ENCODE measurements at places on chromosomes 2 and 18. TPM values are rescaled to one million over a fixed set of nuclear protein-coding genes. Genes with fewer than 3 reads are reported as not detected.

The HOXD8 gene
- total RNA-seq: 14.2 TPM

GRCh38 chr2:202765436-202765835 is 106.1 kb downstream of the ICA1L start:
- DNase-seq: no peak

GRCh38 chr2:17933256-17933655 is 54.8 kb downstream of the KCNS3 start:
- no peak for DNase-seq

The DGUOK gene
- total RNA-seq: 54.9 TPM

- no peak for DNase-seq
Observed at GRCh38 chr2:128632501-128632800, 313.8 kb upstream of the HS6ST1 start.

DNA sequence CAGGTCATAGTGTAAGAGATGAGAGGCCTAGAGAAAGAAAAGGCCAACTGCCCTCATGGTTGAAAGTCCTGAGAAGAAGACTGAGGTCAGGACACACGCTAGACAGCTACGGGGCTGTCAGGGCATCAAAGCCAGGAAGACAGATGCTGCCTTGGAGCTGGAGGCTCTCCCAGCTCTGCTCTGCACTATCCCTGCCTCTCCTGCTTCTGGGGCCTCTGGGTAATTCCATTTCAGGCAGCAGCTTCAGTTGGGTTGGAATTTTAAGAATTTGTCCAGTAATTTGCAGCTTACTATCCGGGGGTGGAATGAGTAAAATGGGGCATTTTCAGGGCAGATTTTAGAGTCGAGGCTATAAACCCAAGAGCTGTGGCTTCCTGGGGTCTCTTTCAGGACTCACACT is 76.2 kb upstream of the CTAGE1 start:
- no peak for DNase-seq

- no peak for DNase-seq
Observed at GRCh38 chr2:224946895-224947294, 95.4 kb downstream of the DOCK10 start.

- DNase-seq: no peak
Observed at GRCh38 chr18:48006415-48007175, 76.1 kb upstream of the SMAD2 start.

DNA sequence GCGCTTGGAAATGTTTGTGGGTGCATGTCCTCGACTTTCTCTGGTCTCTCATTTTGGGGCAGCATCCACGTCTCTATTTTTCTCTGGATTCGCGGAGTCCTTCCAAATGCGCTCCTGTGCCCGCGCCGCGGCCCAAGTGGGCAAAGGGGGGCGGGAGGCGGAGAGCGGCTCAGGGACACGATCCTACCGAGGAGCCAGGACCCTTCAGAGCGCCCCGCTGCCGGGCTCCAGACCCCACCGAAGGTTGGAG is 990 bp downstream of the EPAS1 start:
- DNase-seq: no peak

The COBLL1 gene
- 9.0 TPM for total RNA-seq

The DSC2 gene
- 0.64 TPM for total RNA-seq

The TLX2 gene
- not detected for total RNA-seq

DNA sequence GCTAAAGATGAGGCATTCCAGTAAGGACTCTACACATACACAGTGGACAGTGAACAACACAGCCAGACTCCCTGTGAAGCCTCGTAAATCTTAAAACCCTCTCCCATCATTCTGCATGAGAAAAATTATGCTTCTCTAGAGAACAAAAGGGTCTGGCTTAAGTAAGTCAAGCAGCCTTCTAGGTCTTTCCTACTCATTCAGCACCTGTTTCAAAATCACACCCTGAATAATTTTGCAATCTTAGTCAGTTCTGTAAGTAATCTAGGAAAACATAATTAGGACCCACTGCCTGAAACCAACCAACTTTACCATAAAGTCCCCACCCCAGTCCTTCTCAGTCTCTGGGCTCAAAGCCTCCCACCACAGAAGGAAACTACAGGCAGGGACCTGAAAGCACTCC is 19.7 kb downstream of the IAH1 start:
- DNase-seq: no peak

DNA sequence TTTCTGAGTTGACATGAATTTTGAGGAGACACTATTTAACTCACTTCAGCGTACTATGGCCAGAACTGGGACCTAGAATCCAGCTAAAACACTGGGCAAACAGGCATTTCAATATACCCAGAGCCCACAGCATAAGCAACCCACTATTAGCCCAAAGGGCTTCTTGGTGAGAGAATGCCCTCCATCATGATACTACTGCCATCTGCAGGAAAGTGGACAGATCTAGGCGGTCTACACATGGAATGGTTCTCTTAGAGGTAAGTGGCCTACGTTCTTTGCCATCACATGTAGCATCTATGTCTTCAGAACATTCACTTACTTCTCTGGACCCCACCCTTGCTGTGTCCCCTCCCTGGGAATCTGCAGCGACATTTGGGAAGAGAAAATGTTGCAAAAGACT is 181.3 kb upstream of the LINC00305 start:
- peak; percentile 14 for DNase-seq

DNA sequence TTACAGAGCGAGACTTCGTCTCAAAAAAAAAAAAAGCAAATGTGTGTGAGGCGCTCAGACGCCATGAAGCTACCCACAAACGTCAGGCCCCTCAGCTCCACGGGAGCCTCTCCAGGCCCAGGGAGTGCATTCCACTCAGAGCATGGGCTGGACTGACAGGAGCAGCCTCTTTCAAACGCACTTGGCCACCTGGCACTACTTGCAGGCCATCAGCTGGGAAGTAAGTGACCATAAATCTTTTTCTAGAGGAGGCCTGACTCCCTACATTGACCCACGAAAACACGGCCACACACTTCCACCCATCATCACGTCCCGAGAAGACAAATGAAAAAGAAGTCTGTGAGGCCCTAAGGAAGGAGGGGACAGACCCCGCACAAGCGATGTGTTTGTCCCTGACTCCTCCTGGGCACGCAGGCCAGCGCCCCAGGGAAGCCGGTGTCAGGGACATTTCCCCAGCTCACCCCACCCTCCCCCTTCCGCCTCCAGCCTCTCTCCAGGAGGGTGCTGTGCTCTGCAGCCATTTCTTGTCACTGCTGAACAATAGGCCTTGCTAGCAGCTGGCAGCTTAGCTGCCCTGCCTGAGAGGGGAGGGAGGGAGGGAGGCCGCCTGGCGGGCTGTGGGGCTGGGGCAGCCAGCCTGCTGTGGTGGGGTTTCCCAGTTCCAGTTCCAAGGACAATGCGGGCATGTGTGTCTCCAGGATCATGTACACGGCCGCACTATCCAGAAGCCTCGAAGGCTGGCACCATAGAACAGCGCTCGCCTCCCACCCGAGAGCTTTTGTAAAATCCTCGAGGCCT is 26.6 kb downstream of the SERTAD2 start:
- DNase-seq: no peak

The DTNA gene
- 12.3 TPM for total RNA-seq

DNA sequence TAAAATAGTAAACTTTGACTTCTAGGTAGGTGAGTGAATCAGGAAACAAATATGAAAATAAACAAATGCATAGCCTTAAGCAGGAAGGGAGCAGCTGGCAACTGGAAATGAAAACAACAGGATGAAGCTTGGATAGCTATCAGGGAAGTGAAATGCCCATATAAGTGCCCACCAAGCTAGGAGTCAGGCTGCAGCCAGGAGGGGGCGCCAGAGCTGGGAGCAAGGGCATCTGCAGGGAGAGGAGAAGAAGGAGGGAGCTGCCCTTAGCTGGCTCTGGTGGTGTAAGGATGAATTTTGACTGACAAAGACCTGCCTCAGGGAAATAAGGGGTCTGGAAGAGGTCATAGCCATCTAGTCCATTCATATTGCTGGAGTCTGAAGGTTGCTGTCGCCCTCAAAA is 298.3 kb downstream of the TDRD15 start:
- DNase-seq: no peak

DNA sequence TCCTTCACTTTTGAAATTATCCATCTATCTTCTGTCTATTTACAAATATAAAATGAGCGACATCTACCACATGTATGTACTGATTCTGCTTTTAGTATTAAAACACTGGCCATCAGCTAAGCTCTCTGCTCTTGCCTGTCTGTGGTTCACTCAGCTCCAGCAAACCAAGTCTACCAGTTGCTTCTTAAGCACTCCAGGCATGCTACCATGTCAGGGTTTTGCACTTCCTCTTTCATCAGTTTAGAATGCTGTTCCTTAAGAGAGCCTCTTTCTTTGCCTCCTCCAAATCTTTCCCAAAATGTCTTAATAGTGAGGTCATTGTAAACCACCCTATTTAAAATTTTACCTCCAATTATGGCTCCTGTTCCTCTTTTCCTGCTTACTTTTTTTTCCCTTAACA is 59.5 kb downstream of the SCN3A start:
- no peak for DNase-seq

DNA sequence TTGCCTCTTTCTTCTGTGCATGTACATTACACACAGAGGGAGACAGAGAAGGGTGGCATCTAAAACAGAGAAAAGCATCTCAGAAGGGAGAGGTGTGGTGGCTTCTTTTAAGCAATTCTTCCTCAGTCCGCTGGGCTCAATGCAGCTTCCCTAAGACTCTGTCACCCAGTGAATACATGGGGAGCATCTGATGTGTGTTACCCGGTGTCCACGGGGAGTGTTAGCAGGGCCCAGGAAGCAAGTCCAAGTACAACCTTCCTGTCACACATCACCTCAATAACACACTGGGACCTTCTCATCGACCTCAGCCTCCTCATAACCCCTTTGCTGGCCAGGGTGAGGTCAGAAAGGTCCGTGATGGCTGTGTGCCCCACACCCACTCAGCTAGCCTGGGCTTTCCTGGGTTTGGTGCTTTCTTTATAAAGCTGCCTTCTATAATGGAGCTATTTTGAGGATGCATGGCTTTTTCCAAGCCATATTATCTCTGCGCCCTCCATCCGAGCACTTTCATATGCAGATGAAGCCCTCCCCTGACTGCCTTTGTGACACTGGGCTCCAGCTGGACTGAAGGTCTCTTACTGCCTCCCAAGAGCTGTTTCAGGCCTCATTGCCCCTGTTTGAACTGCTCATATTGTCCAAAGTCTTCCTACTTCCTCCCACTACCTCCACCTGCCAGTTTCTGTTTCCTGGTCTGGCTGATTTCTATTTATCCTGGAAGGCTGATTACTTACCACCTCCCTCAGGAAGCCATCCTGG is 21.4 kb downstream of the TNFRSF11A start:
- DNase-seq: no peak

GRCh38 chr2:237456200-237456843 is 30.7 kb upstream of the MLPH start:
- no peak for DNase-seq

GRCh38 chr2:164012581-164012980 is 276.8 kb upstream of the FIGN start:
- no peak for DNase-seq

DNA sequence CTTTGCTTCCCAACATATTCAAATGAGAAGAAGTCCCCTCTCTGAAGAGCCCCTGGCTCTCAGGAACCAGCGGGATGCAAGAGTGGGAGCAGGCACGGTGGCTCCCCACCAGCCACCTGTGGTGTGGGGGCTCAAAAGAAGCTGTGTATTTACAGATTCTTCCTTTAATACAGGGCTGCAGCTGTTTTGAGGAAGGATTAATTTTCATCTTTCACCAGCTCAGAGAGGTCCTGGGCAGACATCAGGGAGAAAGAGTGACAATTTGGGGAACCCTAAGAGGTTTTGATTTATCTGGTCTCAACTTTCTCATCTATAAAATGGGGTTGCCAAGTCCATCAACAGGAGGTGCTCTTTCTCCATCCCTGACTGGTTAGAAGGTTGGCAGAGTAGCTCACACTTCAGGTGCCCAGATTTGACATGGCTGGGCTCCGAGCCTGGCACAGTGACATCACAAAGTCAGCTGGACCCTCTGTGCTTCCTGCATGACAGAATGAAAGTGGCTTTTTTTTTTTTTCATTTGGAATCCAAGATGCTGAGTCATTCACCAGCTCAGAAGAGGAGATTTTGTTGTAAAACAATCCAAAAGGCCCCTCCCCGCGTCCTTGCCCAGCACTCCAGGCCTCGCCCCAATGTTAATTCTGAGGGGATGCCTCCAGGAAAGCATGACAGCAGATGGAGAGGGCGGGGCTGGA is 15.5 kb upstream of the SIX2 start:
- DNase-seq: peak; percentile 62

DNA sequence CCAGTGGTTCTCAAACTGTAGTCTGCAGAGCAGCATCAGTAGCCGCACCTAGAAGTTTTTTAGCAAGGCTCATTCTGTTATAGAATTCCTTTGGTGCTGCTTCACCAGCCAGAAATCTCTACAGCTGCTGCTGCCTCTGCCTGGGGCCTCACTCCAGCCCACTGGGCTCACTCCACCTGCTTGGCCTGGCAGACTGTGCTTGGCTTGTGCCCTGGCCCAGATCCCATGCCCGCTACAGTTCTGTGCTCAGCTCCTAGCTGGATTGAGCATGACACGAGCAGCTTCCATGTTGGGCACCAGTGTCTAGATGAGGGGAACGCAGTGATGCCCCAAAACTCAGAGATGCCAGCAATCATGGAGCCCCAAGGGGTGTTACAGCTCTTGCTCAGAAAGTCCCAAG is 22.6 kb downstream of the MAPK4 start:
- no peak for DNase-seq

- peak; percentile 52 for DNase-seq
Observed at GRCh38 chr2:180523621-180524340, 456.6 kb upstream of the UBE2E3 start.

DNA sequence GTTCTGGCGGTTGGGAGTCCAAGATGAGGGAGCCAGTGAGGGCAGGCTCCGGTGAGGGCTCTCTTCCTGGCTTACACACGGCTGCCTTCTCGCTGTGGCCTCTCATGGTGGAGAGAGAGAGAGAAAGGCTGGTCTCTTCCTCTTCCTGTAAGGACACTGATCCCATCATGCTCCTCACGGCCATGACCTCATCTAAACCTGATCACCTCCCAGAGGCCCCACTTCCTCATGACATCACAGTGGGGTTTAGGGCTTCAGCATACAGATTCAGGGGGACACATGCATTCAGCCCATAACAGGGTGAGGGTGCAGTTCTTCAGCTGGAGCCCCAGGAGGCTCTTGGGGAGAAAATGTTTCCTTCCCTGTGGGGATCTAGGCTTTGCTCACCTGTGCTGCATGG is 29.2 kb downstream of the AGAP1 start:
- no peak for DNase-seq

DNA sequence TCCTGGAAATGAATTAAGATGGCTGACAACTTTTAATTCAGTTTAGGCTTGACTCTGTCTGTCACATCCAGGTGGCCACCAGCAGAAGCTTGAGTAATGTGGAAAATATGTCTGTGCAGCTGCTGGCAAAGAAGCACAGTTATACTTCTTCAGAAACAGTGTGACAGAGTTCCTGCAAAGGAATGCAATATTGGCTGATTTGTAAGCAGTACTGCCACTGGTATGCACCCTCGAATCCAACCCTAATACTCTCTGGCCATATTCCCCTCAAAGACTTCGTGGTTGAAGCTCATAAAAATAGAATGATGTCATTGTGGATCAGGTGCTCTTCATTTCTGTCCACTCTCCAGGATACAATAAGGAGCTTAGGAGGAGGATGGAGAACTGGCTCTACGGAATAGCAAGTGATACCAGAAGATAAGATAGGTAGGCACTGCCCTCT is 86.2 kb downstream of the METTL8 start:
- DNase-seq: no peak

The AQP12A gene
- total RNA-seq: not detected

The USP40 gene
- total RNA-seq: 24.8 TPM
